ENCODE measurements at places on chromosomes 11 and 22.

- no peak for DNase-seq
Observed at GRCh38 chr11:69799582-69799981, 19.6 kb downstream of the FGF3 start.

DNA sequence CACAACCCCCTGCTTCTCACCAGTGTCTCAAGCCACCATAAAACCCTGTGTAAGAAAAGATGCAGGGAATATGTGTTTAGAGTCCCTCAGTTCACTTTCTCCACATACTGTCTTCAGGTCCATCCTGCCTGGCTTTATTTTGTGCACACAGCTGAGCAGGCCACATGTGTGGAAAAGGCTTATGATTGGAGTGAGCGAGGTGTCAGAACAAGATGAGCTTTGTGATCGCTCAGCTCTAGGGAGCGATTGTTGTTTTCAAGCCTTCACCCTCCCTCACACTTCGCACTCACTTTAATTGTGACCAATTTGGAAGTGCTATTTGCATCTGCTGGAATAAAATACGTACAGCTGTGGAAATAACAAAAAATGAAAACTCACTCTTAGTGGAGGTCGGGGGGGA lies 931.1 kb upstream of the TENM4 start:
- DNase-seq = no peak

GRCh38 chr11:47587039-47587716 lies 700 bp downstream of the FAM180B start:
- DNase-seq = no peak

DNA sequence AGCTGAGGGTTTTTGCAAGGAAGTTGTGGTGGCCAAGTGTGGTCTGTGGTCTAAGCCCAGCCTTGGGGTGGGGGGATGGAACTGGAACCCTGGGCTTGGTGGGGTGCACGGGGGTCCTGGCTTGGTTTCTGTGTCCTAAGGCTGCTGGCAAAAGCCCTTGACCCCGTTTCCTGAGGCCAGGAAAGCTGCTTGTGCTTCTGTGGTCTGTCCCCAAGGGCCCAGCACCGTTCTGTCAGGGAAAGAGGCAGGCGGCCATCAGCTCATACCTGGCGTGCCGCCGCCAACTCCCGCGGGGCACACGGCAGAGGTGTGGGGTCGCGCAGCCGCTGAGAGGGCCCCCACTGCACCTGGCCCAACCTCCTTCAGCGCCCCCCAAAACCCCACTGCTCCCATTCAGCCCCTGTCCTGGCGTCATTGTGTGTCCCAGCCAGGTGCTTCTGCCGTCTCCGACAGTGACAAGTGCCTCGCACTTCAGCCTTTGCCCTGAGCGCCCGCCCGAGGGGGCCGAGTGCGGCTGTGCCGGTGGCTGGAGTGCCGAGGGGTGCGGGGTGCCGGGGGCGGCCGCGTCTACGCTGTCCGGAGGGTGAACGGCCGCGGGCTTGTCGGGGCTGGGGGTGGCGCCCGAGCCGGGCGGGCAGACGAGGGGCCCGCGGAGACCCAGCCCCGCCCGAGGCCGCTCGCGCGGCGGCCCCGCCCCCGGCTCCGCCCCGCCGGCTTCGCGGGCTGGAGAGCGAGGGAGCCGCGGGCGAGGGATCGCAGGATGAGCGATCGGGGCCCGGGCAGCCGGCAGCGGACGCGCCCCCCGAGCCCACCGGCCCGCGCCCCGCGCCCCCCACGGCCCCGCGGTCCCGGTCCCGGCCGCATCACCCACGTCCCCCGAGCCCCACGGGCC lies at the start of gene CNIH2:
Gene CNIH2, plus strand, starts transcription at position 705 of the 892 bp plus-strand sequence. CDS start 282 bp downstream, outside the sequence.
- no peak for DNase-seq

- no peak for DNase-seq
Observed at GRCh38 chr11:59174664-59175033, 2.7 kb downstream of the DTX4 start.
